ENCODE measurements at places on chromosomes 11 and 22. TPM values are rescaled to one million over a fixed set of nuclear protein-coding genes. Genes with fewer than 3 reads are reported as not detected.

GRCh38 chr11:8019314-8020243 is 32.4 kb downstream of the EIF3F start:
- no peaks in the 10 kb centered on the region for H3K4me1 ChIP-seq
- H3K36me3 ChIP-seq = no peaks in the 10 kb centered on the region
- no peak overlapping the region for H3K27ac ChIP-seq
- peak; percentile 81 for DNase-seq
- peak overlapping the region; percentile 47 for H3K4me3 ChIP-seq

GRCh38 chr11:126175393-126175792 is 36.1 kb downstream of the RPUSD4 start:
- no peak overlapping the region for H3K4me3 ChIP-seq
- no peak for DNase-seq
- H3K36me3 ChIP-seq = no peaks in the 10 kb centered on the region
- H3K4me1 ChIP-seq = no peaks in the 10 kb centered on the region
- no peak overlapping the region for H3K27ac ChIP-seq

The TUBA8 gene
- total RNA-seq = 2.6 TPM

DNA sequence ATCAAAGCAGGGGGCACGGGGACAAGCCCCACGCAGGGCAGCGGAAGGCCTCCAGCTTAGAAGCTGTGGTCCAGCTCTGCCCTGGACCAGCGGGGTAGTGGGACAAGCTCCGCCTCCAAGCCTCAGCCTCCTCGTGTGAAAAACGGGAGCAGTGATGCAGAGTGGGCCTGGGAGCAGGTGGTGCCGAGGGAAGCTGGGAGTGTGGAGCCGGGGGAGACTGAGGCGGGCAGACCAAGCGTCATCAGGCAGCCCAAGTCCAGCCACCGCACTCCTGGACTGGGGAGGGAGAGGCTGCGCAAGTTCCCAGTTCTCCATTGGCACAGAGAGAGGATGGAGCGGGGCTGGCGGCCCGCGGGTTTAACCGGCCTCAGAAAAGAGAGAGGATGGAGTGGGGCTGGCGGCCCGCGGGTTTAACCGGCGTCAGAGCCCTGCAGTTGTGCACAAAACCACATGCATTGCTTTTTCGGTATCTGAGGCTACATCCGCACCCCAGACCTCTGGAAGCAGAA is 68.1 kb upstream of the PHF21B start:
- H3K27me3 ChIP-seq = no peaks in the 10 kb centered on the region
- no peaks in the 10 kb centered on the region for H3K4me1 ChIP-seq
- no peak overlapping the region for H3K27ac ChIP-seq
- no peak overlapping the region for H3K4me3 ChIP-seq

GRCh38 chr11:120985718-120986569 is 38.0 kb upstream of the TBCEL start:
- H3K36me3 ChIP-seq = no peaks in the 10 kb centered on the region
- no peaks in the 10 kb centered on the region for H3K27me3 ChIP-seq
- no peaks in the 10 kb centered on the region for H3K4me1 ChIP-seq
- H3K4me3 ChIP-seq = peak overlapping the region; percentile 22
- no peak overlapping the region for H3K27ac ChIP-seq
- peak; percentile 59 for DNase-seq

The POU2AF2 gene
- total RNA-seq = not detected
